ENCODE measurements at places on chromosomes 6 and 20.

- no peak for DNase-seq
Observed at GRCh38 chr6:48135323-48136084, 24.5 kb upstream of the PTCHD4 start.

GRCh38 chr6:124960757-124961463, 1.3 kb upstream of the RNF217 start:
- peak; percentile 71 for DNase-seq

DNA sequence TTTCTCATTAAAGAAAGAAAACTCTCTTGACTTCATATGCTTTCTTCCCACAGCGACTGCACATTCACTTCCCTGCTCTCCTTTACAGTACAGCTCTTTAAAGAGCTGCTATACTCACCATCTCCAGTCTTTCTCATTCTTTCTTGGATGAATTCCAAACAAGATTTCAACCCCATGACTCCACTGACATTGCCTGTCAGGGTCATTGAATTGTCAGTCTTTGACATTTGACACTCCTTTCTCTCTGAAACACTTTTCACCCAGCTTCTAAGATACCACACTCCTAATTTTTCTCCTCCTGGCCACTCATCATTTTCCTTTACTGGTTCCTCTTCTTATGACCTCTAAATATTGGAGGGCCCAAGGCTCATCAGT, 811 bp upstream of the ARMH2 start:
- no peak for DNase-seq

DNA sequence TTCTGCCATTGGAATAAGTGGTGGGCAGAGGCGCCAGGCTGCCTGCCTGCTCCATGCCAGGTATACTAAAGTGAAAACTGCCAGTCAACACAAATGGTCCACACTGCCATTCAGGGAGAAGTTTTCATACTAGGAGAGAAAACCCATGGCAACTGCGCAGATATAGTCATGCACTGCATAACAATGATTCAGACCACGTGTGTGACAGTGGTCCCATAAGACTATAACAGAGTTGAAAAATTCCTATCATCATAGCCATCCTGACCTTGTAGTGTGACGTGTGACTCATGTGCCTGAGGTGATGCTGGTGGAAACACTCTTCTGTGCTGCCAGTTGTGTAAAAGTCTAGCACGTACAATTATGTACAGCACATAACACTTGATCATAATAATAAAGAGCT, 25.1 kb downstream of the ZC3H12D start:
- DNase-seq = no peak

- DNase-seq = no peak
Observed at GRCh38 chr6:139738801-139739455, 364.5 kb upstream of the CITED2 start.

- DNase-seq = peak; percentile 83
Observed at GRCh38 chr6:108596956-108597355, 36.2 kb downstream of the FOXO3 start.

GRCh38 chr6:76682842-76683241, 610.4 kb upstream of the IMPG1 start:
- DNase-seq = peak; percentile 9

DNA sequence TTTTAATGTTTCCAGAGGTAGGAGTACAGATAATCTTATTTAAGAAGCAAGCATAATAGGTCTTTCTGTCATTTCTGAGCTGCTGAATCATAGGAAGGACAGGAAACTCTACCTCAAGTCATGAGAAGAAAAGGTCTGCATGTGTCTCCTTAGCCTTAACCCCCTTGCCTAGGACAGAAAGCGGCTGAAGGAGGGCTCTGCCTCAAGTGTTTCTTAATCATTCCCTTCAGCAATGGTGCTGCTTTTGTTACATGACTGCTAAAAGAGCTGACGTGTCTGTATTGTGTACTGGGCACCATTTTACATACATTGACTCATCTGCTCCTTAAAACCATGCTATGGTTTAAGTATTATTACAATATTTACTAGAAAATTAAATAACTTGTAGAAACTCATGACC, 564.0 kb upstream of the AGPAT4 start:
- DNase-seq = no peak
